ENCODE measurements at places on chromosomes 7 and 10. TPM values are rescaled to one million over a fixed set of nuclear protein-coding genes. Genes with fewer than 3 reads are reported as not detected.

DNA sequence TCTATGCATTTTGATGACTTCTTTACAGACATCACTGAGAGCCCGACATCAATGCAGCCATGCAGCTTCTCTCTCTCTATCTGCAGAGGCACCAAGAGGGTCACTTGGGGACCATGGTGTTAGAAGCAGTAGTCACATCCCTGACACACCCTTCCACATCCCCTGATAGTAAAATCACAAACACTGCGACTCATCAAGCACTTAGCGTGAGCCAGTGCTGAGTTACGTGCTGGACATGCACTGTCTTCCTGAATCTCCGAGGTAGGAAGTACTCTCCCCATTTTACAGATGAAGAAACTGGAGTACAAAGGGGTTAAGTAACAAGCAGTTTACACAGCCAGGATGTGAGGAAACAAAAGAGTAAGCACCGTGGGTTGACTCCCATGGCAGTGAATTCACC, 109.2 kb downstream of the OSBPL3 start:
- no peaks in the 10 kb centered on the region for H3K4me1 ChIP-seq
- no peaks in the 10 kb centered on the region for H3K27me3 ChIP-seq
- no peak overlapping the region for H3K4me3 ChIP-seq
- DNase-seq = no peak
- no peaks in the 10 kb centered on the region for H3K36me3 ChIP-seq

DNA sequence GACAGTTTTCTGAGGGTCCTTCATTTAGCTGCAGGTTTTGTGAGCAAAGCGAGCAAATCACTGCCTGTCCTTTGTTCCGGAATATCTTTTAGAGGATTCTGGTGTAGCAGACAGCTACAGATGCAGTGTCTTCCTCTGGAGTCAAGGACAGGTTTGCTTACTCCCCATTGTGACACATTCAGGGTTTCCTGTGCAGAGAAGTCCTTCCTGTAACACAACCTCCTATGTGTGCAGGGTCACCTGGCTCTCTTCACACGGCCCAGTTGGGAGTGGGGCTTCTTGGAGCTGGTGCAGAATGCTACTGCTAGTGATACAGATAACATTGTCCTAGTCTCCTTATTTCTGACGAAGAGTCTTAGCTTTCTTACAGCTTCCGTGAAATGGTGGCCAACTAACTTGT, 47.9 kb downstream of the RBM33 start:
- H3K4me1 ChIP-seq = no peaks in the 10 kb centered on the region
- no peak overlapping the region for H3K4me3 ChIP-seq
- DNase-seq = no peak
- H3K27me3 ChIP-seq = no peaks in the 10 kb centered on the region

DNA sequence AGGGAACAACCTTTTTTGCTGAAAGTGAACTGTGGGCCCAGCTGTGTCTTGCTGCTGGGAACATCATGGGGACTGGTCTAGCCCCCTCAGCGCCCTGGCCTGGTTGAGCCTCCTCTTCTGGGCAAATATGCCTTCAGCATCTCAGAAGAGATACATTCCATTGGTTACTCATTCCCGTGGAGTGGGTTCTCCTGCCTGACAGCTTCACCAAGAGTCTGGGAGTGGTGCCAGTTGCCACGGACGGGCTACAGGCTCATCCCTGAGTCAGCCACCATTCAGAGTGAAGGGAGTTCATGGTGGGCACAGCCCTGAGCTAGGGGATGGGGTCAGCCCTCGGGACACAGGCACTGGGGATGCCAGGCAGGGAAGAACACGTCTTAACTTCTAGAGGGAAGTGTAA, 81.9 kb downstream of the RAMP3 start:
- H3K4me3 ChIP-seq = no peak overlapping the region
- H3K4me1 ChIP-seq = peaks cover 5% of the 10 kb centered on the region
- no peaks in the 10 kb centered on the region for H3K36me3 ChIP-seq
- no peak overlapping the region for H3K27ac ChIP-seq
- DNase-seq = no peak

CYP2E1 gene
- total RNA-seq = 5.0 TPM

PPP1R17 gene
- 1.8 TPM for total RNA-seq

ADO gene
- total RNA-seq = 47.5 TPM

- H3K27ac ChIP-seq = no peak overlapping the region
- H3K36me3 ChIP-seq = no peaks in the 10 kb centered on the region
- no peaks in the 10 kb centered on the region for H3K4me1 ChIP-seq
Measured at GRCh38 chr7:95411666-95412065, 15.5 kb upstream of the PON3 start.

DNA sequence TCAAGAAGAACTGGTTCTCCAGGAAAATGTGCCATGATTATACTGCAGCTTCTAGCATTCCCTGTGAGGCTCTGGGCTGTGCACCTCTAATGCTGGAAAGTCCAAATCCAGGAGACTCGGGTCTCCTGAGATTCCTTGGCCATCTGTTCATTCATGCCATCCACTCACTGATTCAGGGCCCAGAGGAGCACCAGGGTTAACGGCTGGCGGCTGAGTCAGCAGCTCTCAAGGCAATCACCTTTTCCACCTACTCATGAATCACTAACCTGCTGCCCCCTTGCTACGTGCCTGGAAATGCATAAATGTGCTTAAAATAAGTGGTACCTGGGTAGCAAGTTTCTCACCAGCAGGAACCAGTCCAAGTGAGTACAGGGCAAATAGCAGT, 132.7 kb downstream of the KCNMA1 start:
- H3K36me3 ChIP-seq = no peaks in the 10 kb centered on the region
- no peaks in the 10 kb centered on the region for H3K27me3 ChIP-seq
- peaks cover 12% of the 10 kb centered on the region for H3K4me1 ChIP-seq
- no peak overlapping the region for H3K4me3 ChIP-seq

PRR15 gene
- 0.30 TPM for total RNA-seq

Measured in spinal cord (tissue), 10 donors.